Cardiac muscle cell (in vitro differentiated cells and primary cell): ENCODE measurements at places on chromosomes 6 and 20. TPM values are rescaled to one million over a fixed set of nuclear protein-coding genes. Genes with fewer than 3 reads are reported as not detected.

DNA sequence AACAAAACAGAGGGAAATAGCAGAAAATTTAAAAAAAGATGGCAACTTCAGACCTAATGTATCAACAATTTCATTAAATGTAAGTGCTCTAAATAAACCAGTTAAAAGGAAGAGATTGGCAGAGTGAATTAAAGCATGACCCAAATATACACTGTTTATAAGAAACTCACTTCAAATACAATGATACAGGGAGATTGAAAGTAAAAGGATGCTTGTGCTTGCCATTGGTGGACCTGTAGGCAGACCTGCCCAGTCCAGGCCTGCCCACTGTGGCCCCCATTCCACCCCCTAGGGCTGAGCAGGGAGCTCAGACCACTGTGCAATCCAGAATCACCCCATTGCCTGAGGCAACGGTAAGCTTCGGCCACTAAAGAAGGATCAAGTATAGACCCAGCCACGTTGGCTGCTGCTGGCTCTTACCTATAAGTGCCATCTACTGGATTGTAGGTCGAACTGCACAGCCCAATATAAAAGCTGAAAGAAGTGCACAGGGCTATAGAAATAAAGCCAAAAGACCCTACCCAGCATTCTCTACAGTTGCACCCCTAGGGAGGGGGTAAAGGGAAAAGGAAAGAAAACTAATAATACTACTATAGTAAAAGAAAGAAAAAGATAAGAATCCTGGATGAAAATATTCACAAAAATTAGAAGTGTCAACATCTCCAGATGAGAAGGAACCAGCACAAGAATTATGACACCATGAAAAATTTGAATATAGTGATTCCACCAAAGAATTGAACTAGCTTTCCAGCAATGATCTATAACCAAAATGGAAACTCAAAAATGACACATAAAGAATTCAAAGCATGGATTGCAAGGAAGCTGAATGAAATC lies 36.1 kb downstream of the PSMB1 start:
- DNase-seq, result peak; percentile 82

The ZNF311 gene
- polyA plus RNA-seq, result 0.57 and 1.4 TPM in 2 replicates

The ATG5 gene
- polyA plus RNA-seq, result 32.2 and 37.3 TPM in 2 replicates

The EPB41L1 gene
- polyA plus RNA-seq, result 34.3 and 48.0 TPM in 2 replicates

The TAF4 gene
- polyA plus RNA-seq, result 1.5 and 3.7 TPM in 2 replicates

The HLA-DMB gene
- polyA plus RNA-seq, result not detected in 2 replicates

GRCh38 chr20:43584448-43585136 lies 6.1 kb upstream of the IFT52 start:
- DNase-seq, result peak; percentile 64

DNA sequence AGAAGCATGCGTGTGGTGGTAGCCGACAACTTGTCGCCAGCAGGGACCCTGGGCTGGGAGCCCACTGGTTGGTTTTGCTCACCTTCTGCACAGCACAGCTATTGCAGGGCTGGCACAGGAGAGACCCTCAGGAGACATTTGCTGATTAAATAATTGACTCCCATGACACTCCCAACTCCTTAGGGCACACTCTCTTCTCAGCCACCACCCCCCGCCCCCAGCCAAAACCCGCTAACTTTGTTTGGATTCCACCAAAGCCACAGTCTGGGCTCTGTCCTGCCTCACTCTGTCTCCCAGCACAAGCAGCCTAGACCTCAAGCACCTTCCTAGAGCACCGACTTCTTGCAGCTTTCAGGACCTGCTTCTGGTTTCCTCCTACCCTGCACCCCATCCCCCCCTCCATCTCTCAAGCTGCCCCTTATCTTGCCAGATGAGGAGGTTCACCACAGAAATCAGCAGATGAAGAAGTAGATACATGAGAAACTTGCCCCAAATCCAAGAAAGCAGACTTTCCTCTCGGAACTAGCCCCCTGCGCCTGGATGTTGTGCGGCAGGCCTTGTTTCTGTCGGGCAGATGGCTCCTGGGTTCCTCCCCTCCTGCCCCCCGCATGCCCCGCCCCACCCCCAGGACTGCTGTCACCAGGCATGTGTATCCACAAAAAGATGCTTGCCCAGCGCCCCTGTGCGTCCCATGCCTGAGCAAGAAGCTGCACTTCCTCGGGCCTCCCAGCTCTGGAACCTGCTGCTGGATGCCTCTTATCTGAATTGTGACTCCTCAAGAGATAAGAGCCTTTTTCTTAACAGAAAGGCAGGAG lies 35.0 kb upstream of the CD93 start:
- DNase-seq, result no peak

GRCh38 chr6:170285482-170285881 lies 5.4 kb downstream of the DLL1 start:
- DNase-seq, result no peak

The KCNK5 gene
- polyA plus RNA-seq, result 0.21 TPM in 1 of 2 replicates, not detected in the other

DNA sequence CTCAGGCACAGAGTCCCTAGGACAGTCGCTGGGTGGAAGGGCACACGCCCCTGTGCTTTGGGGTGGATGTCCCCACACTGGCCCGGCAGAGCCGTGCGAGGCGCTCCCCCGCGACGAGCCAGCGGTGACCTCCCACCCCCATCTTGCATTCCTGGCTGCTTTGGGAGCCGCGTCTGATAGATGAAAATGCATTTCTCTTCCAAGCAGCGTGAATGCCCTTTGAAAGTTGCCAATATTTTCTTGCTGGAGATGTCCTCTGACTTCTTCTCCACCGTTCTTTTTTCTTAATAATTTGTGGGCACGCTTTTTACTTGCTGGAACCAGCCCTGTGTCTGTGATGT lies 29.9 kb downstream of the COL20A1 start:
- no peak for DNase-seq

DNA sequence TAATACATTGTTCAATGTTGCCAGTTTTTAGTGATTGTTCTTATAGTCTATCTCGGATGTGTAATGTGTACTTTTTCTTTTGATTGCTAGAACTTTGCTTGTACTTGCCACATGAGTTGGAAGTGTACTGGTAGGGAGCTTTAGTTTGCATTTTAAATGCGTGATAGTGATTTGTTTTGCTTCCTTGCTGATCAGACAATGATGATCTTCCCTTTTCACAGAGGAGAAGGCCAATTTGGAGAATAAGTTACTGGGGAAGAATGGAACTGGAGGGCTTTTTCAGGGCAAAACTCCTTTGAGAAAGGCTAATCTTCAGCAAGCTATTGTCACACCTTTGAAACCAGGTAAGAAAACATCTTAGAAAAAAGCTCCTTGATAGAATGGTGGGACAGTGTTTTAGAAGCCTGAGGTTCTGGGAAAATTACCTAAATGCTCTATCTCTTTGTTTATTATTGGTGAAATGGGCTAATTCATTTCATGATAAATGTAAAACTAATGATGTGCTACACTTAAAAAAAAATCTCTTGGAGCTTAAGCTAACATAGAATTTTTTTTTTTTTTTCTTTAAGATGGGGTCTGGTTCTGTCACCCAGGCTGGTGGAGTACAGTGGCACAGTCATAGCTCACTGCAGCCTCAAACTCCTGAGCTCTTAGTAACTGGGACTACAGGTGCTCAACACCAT lies 20.9 kb downstream of the TPX2 start:
- DNase-seq, result no peak

The PSMA7 gene
- 386 and 505 TPM in 2 replicates for polyA plus RNA-seq

- DNase-seq, result no peak
Measured at GRCh38 chr20:6113951-6114350, 8.9 kb downstream of the FERMT1 start.

DNA sequence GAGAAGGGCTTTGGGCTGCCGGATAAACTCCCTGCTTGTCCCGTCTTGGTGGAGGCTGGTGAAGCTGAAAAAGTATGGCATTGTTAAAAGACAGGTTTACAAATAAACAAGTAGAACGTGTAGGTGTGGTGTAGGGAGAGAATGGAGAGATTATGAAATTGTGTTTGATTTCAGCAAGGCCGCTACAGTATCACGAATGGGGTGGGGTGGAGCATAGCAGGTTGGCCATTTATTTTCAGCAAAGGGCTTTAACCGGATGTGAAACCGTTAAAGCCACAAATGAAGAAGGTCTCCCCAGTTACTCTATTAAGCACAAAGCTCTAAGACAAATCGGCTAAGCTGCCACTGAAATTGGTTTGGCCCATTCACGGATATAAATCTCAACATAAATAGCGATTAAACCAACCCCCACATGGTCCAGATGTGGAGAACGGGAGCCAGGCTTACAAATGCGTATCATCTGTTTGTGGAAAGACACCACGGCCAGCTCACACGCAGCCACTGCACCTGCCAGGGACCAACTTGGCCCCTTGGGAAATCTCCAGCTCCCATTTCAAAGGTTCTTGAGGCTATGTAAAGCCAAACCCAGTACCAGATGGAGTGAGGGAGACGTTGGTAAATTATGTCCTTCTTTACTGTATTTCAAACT lies 94.0 kb downstream of the ZMYND8 start:
- no peak for DNase-seq

DNA sequence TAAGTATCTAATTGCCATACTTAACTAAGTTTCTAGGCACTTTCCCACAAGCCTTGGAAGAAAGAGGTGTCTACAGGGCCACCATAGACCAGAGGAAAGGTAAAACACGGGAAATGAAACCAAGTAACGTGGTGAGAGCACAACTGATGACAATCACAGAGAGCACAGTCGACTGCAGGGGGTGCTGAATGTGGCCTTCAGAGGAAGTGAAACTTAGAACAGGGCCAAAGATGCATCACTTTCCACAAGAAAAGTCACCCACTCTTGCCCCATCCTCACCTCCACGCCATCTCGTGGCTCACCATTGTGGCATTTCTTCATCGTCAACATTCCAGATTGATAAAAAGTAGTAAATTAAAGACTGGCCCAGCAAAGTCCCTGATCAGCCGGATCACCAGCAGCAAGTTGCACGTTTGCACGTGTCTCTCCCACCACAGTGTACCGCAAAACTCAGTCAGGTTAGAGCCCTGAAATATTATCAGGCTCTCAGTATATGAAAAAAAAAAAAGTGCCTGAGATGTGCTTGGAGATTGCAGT lies 31.4 kb downstream of the HIVEP2 start:
- DNase-seq, result no peak

The TDP2 gene
- polyA plus RNA-seq, result 59.0 and 68.7 TPM in 2 replicates

The EDN1 gene
- polyA plus RNA-seq, result 1.2 and 2.0 TPM in 2 replicates

DNA sequence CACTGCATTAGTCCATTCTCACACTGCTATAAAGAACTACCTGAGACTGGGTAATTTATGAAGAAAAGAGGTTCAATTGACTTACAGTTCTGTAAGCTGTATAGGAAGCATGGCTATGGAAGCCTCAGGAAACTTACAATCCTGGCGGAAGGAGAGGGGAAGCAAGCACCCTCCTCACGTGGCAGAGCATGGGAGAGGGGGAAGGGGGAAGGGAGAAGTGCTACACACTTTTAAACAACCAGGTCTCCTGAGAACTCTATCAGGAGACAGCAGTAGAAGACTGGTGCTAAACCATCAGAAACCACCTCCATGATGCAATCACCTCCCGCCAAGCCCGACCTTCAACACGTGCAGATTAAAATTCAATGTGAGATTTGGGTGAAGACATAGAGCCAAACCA lies 494.0 kb downstream of the GRIK2 start:
- no peak for DNase-seq

- no peak for DNase-seq
Measured at GRCh38 chr6:91155129-91155785, 568.4 kb upstream of the MAP3K7 start.

GRCh38 chr20:62066339-62066982 lies 780 bp upstream of the TAF4 start:
- DNase-seq, result peak; percentile 29

- peak; percentile 31 for DNase-seq
Measured at GRCh38 chr6:132161283-132161682, 210.1 kb upstream of the CCN2 start.

DNA sequence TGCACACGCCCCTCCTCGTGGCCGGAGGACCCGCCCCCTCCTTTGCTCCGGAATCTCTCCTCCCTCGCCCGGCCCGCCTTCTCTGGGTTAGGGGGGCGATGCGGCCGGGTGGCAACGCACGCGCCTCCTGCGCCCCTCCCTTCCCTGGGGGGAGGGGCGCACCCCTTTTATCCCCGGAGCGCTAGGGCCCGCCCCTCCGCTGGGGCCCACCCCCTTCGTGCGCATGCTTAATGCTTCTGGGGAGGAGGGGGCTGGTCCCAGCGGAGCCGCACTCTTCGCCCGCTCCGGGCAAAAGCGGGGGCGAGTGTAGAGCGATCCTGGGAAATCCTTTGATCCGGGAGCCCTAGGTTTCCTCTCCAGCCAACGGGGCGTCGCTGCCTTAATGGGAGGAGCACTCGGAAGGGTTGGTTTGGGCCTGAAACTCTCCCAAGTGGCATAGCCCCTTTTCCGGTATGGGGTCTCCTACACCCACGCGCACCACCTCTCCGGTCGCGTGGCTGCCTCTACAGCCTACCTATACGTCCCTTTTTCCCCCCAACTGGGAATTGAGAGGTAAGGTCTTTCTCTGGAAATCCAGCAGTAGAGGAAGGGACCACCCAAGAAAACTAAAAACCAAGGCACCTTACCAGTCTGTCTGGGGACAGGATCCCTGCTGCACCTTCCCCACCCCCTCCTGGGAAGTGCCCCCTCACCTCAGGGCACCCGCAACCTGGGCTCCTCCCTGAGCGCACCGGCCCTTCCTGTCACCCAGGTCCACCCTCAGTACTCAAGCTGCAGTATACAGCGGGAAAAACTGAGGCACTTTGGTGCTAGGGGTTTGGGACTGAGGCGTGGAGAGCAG lies 2.1 kb downstream of the SOX12 start:
- peak; percentile 97 for DNase-seq

GRCh38 chr20:62156592-62157386 lies 13.2 kb downstream of the SS18L1 start:
- DNase-seq, result peak; percentile 80

DNA sequence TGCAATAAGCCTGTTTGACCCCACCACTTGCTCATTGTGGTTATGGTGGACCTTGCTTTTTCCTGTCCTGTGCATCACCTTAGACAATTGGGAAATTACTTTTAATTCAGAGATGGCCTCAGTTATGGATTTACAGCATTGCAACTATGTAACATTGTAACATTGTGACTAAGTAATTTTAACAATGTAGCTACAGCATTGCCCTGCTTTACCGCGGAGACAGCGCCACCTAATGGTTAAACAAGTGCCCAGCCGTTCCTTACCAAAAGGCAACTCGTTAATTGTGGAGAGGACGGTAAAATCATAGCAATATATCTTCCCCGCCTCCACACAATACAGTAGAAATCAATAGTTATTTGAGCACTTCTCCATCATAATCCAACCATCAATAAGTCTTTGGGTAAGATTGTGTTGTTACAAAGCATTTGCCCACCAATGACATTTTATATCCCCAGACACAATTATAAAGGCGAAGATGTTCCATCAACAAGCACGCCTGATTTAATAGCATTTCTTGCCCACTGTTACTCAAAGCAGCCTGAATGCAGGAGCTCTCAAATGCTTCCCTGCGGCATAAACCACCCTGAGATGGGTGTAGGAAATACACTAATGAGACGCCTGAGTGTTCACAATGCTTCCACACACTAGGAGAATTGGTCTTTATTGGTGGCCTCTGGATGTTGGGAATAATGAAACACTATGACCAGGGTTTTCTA lies 93.7 kb downstream of the PROKR2 start:
- DNase-seq, result peak; percentile 71

- no peak for DNase-seq
Measured at GRCh38 chr6:160057080-160057479, 64.5 kb upstream of the SLC22A1 start.

The NCOA6 gene
- 21.4 and 28.6 TPM in 2 replicates for polyA plus RNA-seq

- DNase-seq, result no peak
Measured at GRCh38 chr6:84897988-84898594, 133.7 kb upstream of the TBX18 start.
